ENCODE measurements at places on chromosomes 7 and 10.
A peak's percentile ranks its signal among the peaks of the same experiment; 100 is the strongest.

- no peak for DNase-seq
Observed at GRCh38 chr7:149801002-149801566, 27.7 kb upstream of the ZNF467 start.

GRCh38 chr10:58641095-58641531, 128.4 kb downstream of the BICC1 start:
- DNase-seq, result no peak

DNA sequence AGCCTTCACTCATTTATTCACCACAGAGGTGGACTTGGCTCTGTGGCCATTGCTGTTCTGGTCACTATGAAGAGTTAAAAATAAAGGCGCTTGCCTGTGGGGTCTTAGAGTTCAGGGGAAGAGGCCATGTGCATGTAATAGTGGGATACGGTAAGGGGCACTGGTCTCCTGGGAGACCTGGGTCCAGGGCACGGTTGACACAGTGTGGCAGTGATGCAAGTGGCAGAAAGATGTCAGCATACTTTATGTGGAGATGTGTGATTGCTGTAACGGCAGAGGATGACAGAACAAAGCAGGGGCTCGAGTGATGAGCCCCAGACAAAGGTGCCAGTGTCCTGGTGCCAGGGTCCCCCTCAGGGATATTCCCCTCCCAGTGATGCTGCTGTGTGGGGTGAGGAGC, 8.6 kb downstream of the ZSCAN25 start:
- no peak for DNase-seq

GRCh38 chr7:26948617-26949118, 84.3 kb upstream of the SKAP2 start:
- no peak for DNase-seq

GRCh38 chr10:52609626-52610240, 162.9 kb downstream of the MBL2 start:
- no peak for DNase-seq

DNA sequence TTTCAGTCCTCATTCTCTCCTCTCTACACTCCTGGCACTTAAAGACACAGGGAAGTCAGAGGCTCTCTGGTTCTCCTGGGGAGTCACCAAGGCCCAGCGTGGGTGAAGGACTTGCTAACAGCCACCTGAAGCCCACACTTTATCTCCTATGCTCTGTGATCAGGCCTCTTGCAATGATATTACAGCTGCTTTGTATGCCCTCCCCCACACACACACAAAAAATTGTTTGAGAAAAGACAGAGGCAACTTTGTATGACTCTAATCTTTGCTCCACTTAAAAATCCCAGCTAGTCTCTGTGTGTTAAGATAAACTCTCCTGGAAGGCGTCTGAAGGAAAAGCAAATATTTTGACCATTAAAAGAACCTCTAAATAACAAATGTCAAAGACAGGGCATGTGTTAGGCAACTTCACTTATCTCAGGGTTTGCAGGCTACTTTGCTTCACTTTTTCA, 507.2 kb downstream of the TNS3 start:
- DNase-seq, result no peak

GRCh38 chr7:24668927-24669635, 88.2 kb downstream of the GSDME start:
- no peak for DNase-seq

GRCh38 chr7:41942468-41943093, 239.7 kb upstream of the INHBA start:
- no peak for DNase-seq

DNA sequence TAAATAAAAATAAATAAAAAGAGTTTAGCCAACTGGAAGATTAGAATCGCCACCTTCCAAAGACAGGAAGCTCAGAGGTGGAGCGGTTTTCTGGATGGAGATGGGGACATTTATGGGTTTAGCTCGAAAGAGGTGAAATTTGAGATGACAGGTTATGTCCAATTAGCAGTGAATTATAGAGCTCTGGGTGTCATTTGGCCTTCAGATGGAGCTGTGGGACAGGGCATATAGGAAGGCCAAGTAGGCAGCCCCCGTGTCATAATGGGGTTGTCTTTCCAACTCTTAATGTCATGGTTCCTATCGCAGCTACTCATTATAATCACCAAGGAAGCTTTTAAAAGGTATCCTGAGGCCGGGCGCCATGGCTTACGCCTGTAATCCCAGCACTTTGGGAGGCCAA, 21.0 kb upstream of the EEPD1 start:
- no peak for DNase-seq

GRCh38 chr7:18461785-18462467, 33.6 kb upstream of the HDAC9 start:
- no peak for DNase-seq

DNA sequence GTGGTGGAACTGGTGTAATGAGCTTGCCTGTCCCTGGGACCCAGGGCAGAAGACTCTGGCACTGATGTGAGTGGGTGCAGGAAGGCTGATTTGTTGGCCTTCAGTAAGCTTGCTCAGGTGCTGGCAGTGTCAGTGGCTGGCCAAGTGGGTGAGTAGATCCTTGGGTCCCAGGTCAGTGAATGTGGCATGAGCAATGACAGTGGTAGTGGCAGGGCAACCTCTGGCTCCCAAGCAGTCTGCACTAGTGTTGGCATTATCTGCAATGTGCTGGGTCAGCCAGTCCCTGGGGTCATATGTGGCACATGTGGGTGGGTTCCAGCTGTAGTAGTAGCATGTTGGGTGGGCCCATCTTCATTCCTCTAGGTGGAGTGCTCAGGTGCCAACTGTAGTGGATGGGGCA, 640.9 kb upstream of the GRM3 start:
- no peak for DNase-seq

GRCh38 chr7:133331861-133332260, 79.0 kb downstream of the EXOC4 start:
- DNase-seq, result no peak

- peak; percentile 49 for DNase-seq
Observed at GRCh38 chr10:87093632-87094372, 841 bp downstream of the GLUD1 start.

DNA sequence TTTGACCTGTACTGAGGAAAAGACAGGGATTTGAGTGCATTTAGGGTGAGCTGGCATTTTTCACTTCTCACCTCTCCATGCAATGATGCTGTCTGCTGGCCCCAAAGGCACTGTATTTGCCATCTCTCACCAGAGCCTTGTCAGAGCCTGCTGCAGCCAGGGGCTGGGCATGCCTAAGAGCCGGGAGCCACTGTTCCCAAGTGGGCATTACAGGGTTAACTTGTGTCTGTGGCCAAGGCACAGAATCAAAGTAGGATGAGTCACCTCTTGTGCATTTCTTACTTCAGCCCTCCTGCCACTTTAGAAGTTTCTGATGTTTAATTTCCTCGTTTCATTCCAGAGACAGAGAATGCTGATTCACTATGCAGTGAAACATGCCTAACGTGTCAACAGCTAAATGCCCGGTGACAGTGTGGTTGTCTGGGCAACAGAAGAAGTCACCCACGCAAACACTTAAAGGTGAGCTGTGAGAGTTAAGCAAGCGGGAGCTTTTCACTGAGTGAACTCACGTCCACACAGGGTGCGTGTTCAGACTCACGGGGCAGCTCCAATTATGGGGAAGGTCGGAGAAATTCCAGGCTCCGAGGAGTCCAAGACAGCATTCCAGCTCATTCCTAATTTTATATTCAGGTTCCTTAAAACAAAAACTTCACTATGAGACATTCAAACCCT, 57.1 kb upstream of the IGFBP3 start:
- no peak for DNase-seq

DNA sequence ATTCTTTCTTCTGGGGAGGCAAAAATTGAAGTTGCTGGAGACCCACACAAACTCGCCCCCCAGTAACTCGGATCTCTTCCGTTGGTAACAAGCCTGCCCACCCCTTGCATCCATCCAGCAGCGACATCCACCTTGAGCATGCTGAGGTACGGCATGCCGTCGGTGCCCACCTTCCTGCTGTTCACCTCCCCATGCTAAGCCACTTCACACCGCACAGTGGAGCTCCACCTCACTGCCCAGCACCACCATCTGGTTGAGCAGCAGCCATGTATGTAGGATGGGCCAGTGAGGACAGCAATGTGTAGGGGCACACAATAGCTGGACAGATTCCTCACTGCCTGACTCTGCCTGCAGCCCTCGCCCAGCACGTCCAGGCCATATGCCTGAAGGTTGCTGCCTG, 138.1 kb upstream of the ZNF92 start:
- DNase-seq, result no peak

DNA sequence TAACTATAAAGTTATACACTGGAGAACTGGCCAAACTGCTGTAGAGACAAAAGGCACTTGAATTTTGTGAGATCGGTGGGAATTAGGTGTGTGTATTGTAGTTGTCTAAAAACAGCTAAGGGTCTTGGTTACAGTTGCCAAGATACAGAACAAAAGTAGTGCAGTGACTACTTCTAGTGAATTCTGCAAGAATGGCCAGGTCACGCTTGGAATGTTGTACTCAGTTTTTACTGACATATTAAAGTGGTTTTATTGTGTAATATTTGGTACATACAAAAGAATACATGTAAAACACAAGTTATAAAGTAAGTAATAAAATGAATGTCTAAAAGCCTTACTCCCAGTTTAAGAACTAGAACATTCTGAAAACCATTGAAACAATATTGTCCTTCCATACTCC, 42.4 kb downstream of the PRPF18 start:
- DNase-seq, result no peak

DNA sequence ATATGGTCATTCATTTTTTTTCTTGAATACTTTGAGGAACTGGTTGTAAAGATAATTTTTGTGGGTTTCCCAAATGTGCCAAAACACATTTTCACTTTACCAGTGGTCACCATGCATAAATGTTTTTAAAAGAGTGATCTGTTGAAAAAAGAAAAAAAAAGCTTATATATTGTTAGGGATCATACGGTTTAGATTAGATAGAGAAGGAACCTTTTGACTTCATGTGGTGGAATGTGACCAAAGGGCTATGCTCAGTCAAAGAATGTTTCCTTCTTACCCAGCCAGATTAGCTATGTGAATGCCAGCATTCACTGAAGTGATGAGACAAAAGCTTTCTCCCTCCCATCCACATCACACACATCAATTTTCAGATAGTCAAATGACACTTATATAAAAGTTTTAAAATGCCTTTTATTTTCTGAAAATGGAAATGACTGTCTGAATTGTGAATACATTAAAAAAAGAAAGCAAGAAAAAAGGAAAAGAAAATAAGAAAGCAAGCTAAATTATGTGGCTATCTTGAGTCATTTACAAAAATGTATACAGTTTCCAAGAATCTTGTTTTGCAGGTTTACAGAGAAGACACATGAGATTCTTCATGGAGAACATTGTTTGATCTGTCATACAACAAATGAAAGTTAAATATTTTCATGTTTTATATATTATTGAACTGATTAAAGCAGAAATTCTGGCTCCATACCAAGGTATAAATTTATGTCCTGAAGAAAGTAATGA, 8.6 kb upstream of the CPED1 start:
- DNase-seq, result no peak

- no peak for DNase-seq
Observed at GRCh38 chr7:68406480-68406879, 1191.8 kb upstream of the AUTS2 start.

DNA sequence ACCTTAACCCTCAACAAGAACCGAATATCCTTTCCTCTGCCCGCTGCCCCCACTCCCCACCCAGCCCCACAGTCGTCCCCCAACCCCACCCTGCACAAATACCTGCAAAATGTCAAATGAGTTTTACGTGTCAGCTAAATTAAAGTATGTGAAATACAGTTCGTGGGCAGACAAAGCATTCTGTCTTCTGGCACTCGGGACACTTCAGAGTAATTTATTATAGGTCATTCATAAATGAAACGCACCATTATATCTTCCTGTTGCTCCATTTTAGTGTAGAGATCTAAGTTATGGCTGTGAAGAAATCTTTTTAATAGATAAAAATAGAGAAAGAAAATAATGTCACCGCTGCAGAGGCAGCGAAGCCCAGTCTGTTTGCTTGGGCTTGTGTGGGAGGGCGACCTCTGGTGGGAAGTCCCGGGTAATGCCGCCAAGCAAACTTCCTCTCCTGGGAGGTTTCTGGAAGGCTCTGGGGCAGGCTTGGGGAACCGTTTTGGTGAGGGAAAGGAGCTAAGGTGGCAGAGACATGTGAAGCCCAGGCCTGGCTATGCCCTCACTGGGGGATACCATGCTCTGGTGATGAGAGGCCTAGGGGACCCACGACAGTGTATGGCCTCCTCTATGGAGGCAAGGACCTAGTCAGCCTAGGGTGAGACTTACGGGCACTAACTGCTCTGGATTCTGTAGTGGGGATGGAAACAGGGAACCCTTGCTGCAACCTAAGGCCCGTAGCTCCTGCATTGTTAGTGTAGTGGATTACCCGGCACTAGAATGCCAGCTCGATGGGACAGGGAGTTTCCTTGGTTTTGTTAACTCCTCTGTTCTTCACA, 604.9 kb downstream of the LRMDA start:
- DNase-seq, result peak; percentile 19

DNA sequence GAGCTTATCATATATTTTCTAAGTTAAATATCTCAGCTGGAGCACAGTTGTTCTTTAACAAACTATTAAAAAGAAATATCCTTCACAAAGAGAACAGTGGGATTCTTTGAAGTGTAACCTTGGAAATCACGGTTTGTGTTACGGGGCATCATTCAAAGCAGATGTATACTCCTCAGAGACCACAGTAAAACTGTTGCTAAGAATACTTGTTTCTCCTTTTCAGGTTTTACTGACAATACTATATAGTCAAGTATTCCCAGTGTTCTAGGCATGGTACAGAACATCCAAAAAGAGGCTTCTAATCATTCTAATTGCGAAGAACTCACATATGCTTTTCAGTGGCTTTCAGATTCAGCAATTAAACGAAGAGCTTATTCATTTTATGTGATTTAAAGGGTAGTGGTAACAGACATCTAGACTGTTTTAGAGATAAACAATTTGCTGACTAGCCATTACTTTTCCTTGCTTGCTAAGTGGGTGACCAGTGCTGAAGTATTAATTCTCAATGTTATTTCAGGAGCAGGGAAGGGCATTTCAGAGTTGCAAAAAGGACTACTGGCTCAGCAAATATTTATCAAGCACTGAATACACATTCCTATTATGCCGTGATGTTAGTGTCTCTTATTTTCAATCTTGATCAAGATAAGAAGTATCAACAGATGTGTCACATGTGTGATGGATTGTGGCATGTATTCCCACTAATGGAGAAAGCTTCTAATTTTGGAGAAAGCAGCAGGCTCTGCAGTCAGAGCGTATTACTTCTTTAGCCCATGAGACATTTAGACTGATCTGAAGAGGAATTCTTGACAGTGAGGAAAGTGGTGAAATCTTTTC, 236.8 kb downstream of the RNLS start:
- DNase-seq, result no peak

DNA sequence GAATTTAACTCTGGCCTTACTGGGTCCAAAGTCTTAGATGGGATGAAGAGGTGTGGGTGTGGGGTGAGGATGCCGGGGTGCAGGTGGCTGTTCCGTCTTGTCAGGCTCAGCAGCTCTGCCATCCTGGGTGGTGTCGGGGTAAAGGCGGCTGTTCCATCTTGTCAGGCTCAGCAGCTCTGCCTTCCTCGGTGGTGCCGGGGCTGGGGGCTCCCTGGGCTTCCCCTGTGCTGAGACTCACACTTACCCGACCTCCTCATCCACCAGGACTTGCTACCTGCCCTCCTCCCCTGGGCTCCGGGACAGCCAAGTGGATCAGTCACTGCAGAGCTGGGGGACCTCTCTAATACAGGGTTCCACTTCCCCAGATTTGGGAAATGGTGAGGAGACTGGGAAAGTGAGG, 244.3 kb upstream of the SHH start:
- no peak for DNase-seq

All from activated T-cell treated with anti-CD3 and anti-CD28 coated beads for 4 hours (primary cell).